ENCODE measurements at places on chromosomes 12 and 14.

DNA sequence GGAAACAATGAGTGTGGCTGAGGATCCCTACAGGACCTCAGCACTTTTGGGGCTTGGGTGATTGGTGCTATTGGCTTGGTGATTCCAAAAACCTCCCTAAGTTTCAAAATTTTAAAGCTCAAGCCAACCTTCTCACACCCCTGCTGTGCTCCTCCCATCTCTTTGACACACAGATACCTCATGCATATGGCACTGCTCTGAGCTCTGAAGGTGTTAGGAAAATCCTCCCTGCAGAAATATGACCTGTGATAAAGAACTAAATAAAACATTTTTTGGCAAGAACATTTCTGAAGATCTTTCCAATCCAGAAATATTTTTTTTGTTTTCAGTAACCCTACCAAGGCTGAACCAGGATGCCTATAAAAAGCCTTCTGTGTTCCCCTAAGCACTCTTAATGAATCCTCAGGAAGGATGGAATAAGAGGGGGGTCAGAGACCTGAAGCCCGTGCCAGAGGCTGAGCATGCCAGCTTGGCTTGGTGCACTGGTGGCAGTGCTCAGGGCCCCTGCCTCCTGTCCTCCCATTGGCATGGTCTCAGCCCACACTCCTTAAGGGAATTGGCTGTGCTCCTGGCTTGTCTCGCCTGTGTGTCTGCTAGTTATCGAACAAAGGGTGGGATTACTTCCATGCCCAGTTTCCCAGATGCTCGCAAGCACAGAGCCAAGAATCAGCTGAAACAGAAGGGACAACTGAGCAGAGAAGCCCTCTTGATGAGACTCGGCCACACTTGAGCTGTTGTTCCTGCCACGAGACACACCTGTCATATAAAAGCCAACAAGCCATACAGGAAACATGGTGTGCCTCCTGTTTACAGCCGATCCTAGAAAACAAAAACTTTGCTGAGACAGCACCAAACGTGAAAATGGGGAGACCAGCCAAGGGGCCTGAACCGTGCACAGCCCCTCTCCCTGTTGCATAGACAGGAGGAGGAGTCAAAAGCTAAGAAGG, 132.7 kb upstream of the EEA1 start:
- H3K4me1 ChIP-seq, result no peaks in the 10 kb centered on the region
- H3K4me3 ChIP-seq, result no peak overlapping the region
- no peak for DNase-seq
- H3K27ac ChIP-seq, result no peak overlapping the region
- H3K36me3 ChIP-seq, result no peaks in the 10 kb centered on the region

DNA sequence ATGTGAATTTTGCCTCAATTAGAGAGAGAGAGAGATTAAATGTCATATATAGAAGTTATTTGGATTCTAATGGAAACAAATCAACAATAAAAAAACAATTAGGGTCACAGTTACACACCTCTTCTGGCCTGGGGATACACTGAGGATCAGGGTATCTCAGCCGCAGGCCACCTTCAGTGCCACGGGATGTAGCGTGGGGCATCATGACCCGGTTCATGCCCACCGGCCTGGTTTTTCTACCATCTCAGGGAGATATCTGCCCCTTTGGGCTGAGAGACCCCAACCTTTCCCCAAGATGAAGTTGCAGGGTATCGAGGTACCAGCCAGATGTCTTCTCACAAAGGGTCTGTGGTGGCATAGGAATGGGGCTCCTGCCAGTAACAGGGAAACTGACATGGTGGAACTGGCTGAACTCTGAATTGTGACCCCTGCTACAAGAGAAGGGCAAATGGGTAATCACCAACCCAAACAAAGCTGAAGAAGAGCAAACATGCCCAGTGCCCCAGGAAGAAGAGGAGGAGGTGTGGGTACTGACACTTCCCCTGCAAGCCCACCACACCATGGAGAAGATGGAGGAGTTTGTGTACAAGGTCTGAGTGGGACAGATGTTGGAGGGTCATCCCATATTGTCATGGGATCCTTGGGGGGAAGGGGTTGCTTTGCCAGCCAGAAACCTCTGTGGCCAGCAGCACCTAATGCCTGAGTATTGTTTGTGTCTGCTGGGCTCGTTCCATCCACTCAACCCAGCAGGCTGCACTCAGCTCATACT, 19.5 kb downstream of the SERPINA3 start:
- H3K4me1 ChIP-seq, result no peaks in the 10 kb centered on the region
- H3K27me3 ChIP-seq, result no peaks in the 10 kb centered on the region
- H3K4me3 ChIP-seq, result no peak overlapping the region
- no peak for DNase-seq

- no peak for DNase-seq
- peaks cover 7% of the 10 kb centered on the region for H3K4me1 ChIP-seq
- no peak overlapping the region for H3K27ac ChIP-seq
- peaks cover 8% of the 10 kb centered on the region for H3K27me3 ChIP-seq
- H3K4me3 ChIP-seq, result no peak overlapping the region
Observed at GRCh38 chr12:51850965-51851299, 2.4 kb upstream of the FIGNL2 start.

GRCh38 chr14:53285064-53285463, 131.9 kb upstream of the DDHD1 start:
- H3K4me3 ChIP-seq, result no peak overlapping the region
- no peak overlapping the region for H3K27ac ChIP-seq
- no peak for DNase-seq
- H3K27me3 ChIP-seq, result no peaks in the 10 kb centered on the region
- no peaks in the 10 kb centered on the region for H3K36me3 ChIP-seq
- no peaks in the 10 kb centered on the region for H3K4me1 ChIP-seq

All from CD8-positive, alpha-beta memory T cell (primary cell).